ENCODE measurements at places on chromosomes 5 and 9. TPM values are rescaled to one million over a fixed set of nuclear protein-coding genes. Genes with fewer than 3 reads are reported as not detected.

Gene QRFP
- 0.20 TPM for polyA plus RNA-seq

Gene GNA14
- 7.8 TPM for polyA plus RNA-seq

Gene RICTOR
- polyA plus RNA-seq, result 2.5 TPM

Gene PHYHD1
- 13.2 TPM for polyA plus RNA-seq

Gene CDX1
- 325 TPM for polyA plus RNA-seq

Gene ARID3C
- polyA plus RNA-seq, result not detected

Gene FST
- 0.46 TPM for polyA plus RNA-seq

Gene TNIP1
- 195 TPM for polyA plus RNA-seq

Gene PIP5KL1
- 1.8 TPM for polyA plus RNA-seq

Gene TAF1L
- polyA plus RNA-seq, result not detected

Gene PCDHGA7
- 0.42 TPM for polyA plus RNA-seq

Gene ADCY2
- polyA plus RNA-seq, result 0.69 TPM

Gene KCTD16
- polyA plus RNA-seq, result not detected

Gene SAXO1
- not detected for polyA plus RNA-seq

Gene CNTFR
- 4.2 TPM for polyA plus RNA-seq

Gene F2RL2
- polyA plus RNA-seq, result not detected

Gene PRDM9
- not detected for polyA plus RNA-seq

Gene TMEM250
- 27.6 TPM for polyA plus RNA-seq

Gene RNF208
- 5.5 TPM for polyA plus RNA-seq

Gene OR2Y1
- polyA plus RNA-seq, result not detected

Gene IFNK
- not detected for polyA plus RNA-seq

Gene SPATA6L
- polyA plus RNA-seq, result 2.4 TPM

Gene IL5
- not detected for polyA plus RNA-seq

Gene GABRP
- not detected for polyA plus RNA-seq

Gene RNF183
- polyA plus RNA-seq, result not detected

Gene BTNL9
- polyA plus RNA-seq, result 5.0 TPM

Gene OMD
- polyA plus RNA-seq, result not detected

Gene OXCT1
- 6.6 TPM for polyA plus RNA-seq

Gene PCDHA13
- polyA plus RNA-seq, result 0.10 TPM

Gene FAM221B
- polyA plus RNA-seq, result not detected

Gene SV2C
- polyA plus RNA-seq, result 0.31 TPM

Gene GPRIN1
- 0.60 TPM for polyA plus RNA-seq

Gene ZMYND19
- polyA plus RNA-seq, result 5.4 TPM

Gene DDX4
- not detected for polyA plus RNA-seq

Gene IL17B
- polyA plus RNA-seq, result not detected

Gene C9
- not detected for polyA plus RNA-seq

Gene HMGCS1
- polyA plus RNA-seq, result 62.5 TPM

Gene HEMGN
- polyA plus RNA-seq, result 0.25 TPM

Gene CNTNAP3B
- 1.2 TPM for polyA plus RNA-seq

Gene IL9
- polyA plus RNA-seq, result not detected

Gene SPINK4
- 26.4 TPM for polyA plus RNA-seq

Gene CTXN3
- not detected for polyA plus RNA-seq

Gene TOR4A
- 6.6 TPM for polyA plus RNA-seq

Gene PARP8
- polyA plus RNA-seq, result 4.8 TPM

Gene PCDHGB4
- 0.54 TPM for polyA plus RNA-seq

Gene CREB3
- 39.0 TPM for polyA plus RNA-seq

Gene CEL
- 0.46 TPM for polyA plus RNA-seq

Gene TRIM7
- polyA plus RNA-seq, result 0.60 TPM

Gene HK3
- polyA plus RNA-seq, result 1.8 TPM

Gene IFNA2
- 0.06 TPM for polyA plus RNA-seq

Gene C5orf63
- 10.9 TPM for polyA plus RNA-seq

Gene AQP3
- 1.8 TPM for polyA plus RNA-seq

Gene ICE1
- 4.4 TPM for polyA plus RNA-seq

Gene NEK6
- 24.7 TPM for polyA plus RNA-seq

Gene IFNB1
- not detected for polyA plus RNA-seq

Gene KIF12
- polyA plus RNA-seq, result 6.9 TPM

Gene PCDHA9
- not detected for polyA plus RNA-seq

Gene SLC6A3
- not detected for polyA plus RNA-seq

Gene ATP10B
- 4.8 TPM for polyA plus RNA-seq

Gene ORM2
- 0.38 TPM for polyA plus RNA-seq

Data from sigmoid colon (tissue), 7 donors.